Right renal pelvis (tissue), 4 donors: ENCODE measurements at places on chromosomes 7 and 10. TPM values are rescaled to one million over a fixed set of nuclear protein-coding genes. Genes with fewer than 3 reads are reported as not detected.

DNA sequence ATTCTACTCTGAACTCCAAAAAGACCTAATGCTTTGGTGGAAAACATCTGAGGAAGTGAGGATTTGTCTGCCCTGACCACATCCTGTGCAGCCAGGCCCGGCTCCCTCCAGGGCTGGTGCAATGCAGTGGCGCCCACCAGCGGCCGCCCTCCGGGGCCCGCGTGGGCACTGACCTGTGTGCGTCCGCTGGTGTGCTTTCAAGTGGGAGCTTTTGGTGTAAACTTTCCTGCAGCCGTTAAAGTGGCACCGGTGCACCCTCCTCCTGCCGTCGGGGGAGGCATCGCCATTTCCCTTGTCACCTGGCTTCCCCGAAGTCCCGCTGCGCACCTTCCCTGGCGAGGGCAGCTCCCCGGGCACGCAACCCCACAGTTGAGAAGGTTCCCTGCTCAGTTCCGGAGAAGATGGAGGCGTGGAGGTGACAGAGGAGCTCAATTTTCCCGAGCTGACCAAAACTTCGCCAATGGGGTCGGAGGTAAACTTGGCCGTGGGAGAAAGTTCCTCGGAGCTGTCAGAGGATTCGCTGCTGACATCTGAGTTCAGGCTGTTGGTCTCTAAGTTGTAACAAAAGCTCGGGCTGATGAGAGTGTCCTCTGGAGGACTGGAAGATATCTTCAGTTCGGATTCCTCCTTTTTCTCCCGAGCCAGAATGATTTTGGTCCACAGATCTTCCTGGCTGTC is 3.4 kb downstream of the KLF6 start:
- DNase-seq = no peak

- no peak for DNase-seq
Measured at GRCh38 chr7:101486433-101487104, 123.9 kb downstream of the COL26A1 start.

DNA sequence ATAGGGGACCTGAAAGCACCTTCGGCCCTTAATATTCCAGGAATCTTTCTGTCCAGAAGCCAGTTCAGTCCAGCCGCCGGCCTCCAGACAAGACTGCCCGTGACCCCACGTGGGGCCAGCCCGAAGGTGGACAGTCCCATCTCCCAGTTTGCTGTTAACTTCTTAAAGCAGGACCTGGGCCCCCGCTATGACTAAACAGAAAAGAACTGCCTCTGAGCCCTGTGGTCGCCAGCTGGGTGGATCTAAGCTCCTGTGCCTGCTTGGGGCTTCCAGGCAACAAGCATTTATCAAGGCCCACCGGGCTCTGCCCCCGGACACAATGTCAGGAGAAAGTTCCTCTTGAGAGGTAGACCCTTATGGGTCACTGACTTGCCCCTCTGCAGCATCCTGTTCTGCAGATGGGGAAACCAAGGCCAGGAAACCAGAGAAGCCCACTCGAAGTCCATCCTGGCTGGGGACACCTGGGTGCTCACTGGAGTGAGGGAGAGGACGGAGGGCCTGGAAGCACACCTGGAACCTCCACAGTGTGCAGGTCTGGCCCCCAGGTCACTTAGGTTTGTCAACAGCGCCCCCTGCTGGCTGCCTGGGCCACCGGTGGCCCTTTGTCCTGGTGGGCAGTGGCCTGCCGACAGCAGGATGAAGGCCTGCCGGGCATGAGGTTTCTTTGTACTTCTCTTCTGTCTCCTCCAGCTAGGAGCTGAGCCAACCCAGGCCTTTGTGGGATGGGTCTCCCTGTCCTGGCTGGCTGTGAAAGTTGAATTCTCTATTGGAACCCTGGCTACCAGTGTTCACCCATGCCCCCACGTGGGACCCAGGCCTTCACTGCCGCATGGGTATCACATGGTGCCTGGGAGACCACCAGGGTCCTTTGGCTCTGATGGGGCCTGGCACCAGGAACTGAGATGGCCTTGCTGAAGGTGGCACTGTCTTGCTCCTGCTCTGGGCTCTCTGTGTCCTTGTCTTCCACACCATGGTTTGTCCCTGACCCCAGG is 128.0 kb downstream of the ZMIZ1 start:
- DNase-seq = no peak

- DNase-seq = no peak
Measured at GRCh38 chr10:7314170-7314569, 96.7 kb downstream of the SFMBT2 start.

DNA sequence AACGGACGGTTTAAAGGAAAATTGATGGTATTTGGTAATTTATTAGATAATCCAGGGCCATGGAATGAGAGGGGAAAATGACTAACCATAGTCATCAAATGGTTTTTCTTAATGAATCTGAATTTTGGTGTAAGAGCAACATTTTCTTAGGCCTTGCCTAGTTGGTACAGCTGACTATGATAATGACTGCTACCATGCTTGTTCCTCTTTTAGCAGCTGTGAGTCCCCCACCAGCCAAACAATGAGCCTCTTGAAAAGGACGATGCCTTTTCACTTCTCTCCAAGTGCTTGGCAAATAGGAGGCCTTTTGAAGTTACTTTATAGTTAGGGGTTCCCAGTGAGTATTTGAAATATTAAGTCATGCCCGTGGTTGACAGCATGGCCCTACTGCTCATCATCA is 53.0 kb downstream of the TRUB1 start:
- DNase-seq = no peak

DNA sequence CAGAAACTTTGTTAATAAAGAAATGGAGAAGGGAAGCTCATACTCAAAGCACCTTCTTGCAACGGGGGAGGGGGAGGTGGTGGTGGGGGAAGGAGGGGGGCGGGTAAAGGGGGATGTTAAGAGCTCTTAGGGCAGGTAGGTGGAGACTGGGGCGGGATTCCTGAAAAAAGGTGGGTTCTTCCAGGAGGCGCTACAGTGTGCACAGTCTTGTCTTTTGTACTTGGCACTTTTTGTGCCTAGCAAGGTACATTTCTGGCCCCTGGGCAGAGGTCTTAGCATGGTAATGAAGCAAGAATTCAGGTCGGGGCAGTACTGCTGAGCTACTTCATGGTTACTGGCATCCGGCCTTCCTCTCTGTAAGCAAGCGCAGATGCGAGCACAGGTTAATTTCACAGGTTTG is 15.2 kb upstream of the LAMB4 start:
- DNase-seq = no peak

DNA sequence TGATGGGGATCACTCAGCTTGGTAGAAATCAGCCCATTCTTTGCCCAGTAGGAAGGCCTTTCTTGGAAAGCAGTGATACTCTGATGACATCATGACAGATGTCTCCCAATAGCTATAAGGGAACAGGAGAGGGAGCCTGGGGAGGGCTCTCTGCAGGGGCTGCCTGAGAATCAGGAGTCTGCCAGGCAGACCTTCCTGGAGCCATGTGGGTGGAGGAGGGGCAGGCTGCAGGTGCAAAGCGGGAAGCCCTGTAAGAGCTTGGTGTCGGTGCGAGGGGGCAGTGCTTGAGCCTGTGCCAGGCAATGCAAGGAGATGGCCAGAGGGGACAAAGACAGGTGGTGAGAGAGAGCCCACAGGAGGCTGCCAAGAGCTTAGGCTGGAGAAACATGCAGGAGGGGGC is 5.0 kb upstream of the TNS3 start:
- DNase-seq = no peak

DNA sequence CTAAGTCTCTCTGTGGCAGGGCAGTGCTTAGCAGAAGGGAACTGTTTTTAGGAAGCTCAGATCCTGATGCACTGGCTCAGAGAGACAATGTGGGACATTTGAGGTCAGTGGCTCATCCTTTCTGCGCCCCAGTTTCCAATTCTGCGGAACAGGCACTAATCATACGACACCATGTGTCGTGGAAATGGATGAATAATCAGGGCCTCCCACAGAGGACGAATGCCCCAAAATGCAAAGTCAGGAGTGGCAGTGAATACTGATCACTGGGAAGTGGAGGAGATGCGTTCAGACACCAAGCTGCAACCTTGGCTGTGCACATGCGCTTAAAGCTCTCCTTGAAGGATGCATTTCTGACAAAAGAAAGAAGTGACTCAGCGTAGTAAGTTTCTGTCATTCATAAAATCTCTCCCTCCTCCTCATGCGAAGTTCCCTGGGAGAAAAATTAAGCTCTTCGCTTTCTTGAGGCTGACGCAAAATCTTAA is 21.9 kb upstream of the ECHDC3 start:
- no peak for DNase-seq

The PPIF gene
- polyA plus RNA-seq = 68.5 TPM

The AQP1 gene
- polyA plus RNA-seq = 173 TPM

The GCK gene
- 2.8 TPM for polyA plus RNA-seq

The PRKCQ gene
- 14.2 TPM for polyA plus RNA-seq

The ZNF117 gene
- polyA plus RNA-seq = 26.4 TPM

The C10orf88 gene
- polyA plus RNA-seq = 21.2 TPM

The EPHA1 gene
- 16.5 TPM for polyA plus RNA-seq

The EGFR gene
- 37.0 TPM for polyA plus RNA-seq
